CD4-positive, alpha-beta T cell treated with Interleukin-4 for 1 hour (primary cell): ENCODE measurements at places on chromosomes 5 and 9.

GRCh38 chr5:78546276-78546996 lies 102.1 kb downstream of the LHFPL2 start:
- DNase-seq: no peak

GRCh38 chr5:96758621-96759020 lies 49.1 kb downstream of the ERAP1 start:
- no peak for DNase-seq

GRCh38 chr9:16954040-16954439 lies 83.6 kb upstream of the BNC2 start:
- DNase-seq: no peak

DNA sequence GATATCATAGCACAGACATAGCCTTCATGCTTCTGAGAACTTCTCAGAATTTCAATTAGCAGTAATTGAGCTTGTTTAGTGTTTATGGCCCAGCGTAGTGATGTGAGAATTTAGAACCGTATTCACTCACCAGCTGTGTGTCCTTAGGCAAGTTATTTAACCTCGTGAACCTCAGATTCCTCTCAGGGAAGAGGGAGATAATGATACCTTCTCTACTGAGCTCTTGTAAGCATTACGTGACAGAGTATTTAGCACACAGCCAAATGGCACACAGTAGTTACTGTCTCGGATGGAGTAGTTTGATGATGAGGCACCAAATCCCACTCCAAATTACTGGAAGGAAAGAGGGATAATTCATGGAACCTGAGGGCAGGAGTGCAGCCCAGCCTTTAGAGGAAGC lies 429.3 kb downstream of the CCDC171 start:
- DNase-seq: no peak

- no peak for DNase-seq
Measured at GRCh38 chr5:149795360-149795759, 65.2 kb downstream of the PPARGC1B start.
